ENCODE measurements at places on chromosomes 6 and 20. TPM values are rescaled to one million over a fixed set of nuclear protein-coding genes. Genes with fewer than 3 reads are reported as not detected.

GRCh38 chr6:15907914-15908518, 220.9 kb upstream of the MYLIP start:
- no peak for DNase-seq

GRCh38 chr6:35786810-35787209, 6.0 kb downstream of the CLPSL1 start:
- DNase-seq, result no peak

DNA sequence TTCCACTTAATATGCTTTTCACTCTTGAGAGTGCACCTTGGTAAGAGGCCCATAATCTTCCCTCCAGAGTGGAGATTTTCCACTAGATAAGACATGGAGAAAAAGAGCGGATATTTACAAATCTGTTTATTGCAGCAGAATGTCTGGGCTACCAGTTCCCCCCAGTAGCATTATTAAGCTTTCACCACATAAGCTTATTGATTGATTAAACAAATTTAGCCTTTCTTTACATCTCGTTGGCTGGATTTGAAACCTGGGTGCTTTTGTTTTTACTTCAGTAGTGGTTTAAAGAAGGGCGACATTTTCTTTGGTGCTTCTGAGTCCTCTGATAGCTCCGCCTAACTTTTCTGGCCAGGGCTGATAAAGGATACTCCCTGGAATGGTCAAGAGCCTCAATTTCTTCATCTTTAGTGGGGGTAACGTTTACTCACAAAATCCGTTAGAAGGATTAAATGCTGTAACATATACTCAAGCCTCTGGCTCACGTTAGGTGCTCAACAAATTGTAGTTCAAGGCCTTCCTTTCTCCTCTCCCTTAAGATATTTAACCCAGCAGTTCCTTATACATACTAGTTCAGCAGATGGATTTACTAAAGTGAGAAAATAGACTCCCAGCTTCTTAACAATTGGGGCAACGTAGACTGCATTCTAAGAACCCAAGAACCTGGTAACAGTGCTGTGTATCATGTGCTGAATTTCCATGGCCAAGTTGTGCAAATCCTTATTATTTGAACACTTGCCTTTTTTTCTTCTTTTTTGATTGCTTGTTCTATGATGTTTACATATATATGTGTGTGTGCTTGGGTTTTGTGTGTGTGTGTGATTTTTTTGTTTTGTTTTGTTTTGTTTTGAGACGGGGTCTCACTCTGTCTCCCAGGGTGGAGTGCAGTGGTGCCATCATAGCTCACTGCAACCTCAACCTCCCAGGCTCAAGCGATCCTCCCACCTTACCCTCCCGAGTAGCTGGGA, 91.4 kb downstream of the RREB1 start:
- no peak for DNase-seq

The PPP1R3D gene
- total RNA-seq, result 2.4 TPM

DNA sequence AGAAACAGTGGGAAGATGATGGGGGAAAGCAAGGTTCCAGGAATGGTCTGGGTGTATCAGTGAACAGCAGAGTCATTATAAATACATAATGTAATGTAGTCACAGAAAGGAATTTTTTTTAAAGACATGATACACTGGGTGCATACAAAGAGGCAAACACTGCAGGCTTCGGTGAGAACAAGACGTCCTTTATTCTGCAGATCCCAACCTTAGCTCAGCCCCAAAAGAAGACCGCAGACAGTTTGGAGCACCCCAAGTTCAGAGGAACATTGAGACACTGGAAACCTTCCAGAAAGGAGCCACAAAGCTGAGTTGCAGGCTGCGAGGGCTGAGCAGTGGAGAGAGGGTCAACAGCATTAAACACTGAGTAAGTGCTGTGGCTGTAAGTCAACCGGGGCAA, 30.6 kb upstream of the FOXC1 start:
- DNase-seq, result no peak

- no peak for DNase-seq
Measured at GRCh38 chr6:164078532-164079274, 664.2 kb downstream of the QKI start.

- DNase-seq, result peak; percentile 10
Measured at GRCh38 chr20:24987873-24988835, 4.4 kb downstream of the APMAP start.

GRCh38 chr6:114140416-114140815, 169.5 kb upstream of the HDAC2 start:
- no peak for DNase-seq
